ENCODE measurements at places on chromosomes 1 and 21.

- no peak for DNase-seq
Observed at GRCh38 chr1:89070509-89070908, 5.5 kb upstream of the GBP1 start.

DNA sequence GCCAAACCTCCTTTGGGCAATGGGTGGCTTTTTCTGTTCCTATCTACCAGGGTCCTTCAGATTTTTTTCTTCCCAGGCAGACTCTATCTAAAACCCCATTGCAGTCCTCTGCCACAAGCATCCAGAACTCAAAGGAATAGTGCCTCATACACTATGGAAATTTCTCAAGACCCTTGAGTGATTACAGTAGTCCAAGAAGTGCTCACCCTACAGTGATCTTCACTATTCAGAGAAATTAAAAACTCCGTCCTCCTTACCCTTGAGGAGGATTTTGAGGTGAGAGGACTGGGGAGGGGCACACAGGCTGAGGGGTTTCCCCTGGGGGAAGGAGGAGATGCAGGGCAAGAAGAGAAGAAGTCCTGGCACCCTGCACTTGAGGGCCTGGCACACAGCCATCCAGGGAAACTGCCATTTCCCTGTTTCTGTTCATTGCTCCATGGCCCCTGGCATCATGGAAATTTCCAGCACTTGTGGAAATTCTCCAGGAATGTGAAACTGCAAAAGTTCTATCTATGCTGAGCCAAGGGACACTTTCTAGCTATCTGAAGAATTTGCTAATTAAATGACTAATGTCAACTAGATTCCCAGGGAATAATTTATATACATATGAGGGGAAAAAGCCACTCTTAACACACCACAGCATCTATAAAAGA lies 102.5 kb upstream of the ATP1B1 start:
- no peak for DNase-seq

DNA sequence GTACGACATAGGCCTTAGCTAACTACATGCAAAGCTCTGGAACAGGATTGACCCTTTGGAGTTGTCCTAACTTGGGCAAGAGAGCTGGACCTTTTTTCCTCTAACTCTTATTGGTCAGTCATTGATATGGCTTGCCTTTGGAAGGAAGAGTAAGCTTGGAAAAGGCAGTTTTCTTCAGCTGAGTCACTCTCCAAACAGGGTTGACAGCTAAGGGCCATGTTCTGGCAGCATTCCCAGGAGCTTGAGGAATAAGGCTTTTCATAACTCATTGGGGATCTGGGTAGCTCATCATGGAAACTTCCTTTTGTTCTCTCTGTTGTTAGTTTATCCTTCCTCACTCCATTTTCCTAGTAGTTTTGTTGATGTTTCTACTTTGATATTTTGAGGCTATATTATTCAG lies 14.5 kb upstream of the ERRFI1 start:
- DNase-seq: peak; percentile 63

DNA sequence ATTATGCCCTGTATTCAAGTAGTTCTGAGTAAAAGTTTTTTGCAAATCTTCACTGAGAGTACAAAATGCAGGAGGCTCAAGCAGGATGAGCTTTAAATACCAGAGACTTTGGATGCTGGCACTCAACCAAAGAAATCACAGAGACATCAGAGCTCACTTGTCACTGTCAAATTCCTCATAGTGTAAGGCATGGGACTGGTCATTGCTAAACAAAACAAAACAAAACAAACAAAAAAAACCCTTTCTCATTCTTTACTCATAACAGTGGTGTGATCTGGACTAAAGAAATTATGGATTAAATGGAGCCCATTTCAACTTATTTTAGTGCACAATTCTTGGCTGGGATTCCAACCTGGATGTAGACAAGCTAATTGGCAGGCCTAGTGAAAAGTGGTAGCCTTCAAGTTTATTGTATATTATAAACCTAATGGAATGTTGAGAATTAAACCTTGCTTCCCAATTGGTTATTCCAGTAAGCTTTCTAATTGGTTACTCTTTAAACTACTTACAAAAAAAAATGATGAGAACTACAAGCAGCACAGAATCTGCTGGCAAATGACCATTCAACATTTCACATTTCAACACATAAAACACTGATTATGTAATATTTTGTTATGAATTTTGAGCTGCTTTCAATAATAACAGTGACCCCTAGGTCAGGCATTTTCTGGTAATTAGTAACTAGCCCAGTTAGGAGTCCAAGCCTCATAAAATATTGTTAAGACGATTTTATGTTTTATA lies 30.6 kb upstream of the NEK7 start:
- DNase-seq: no peak
